GM18507 (cell line): ENCODE measurements at places on chromosomes 16 and 17.

- no peak for DNase-seq
Measured at GRCh38 chr16:70692873-70693671, 7.2 kb upstream of the MTSS2 start.

DNA sequence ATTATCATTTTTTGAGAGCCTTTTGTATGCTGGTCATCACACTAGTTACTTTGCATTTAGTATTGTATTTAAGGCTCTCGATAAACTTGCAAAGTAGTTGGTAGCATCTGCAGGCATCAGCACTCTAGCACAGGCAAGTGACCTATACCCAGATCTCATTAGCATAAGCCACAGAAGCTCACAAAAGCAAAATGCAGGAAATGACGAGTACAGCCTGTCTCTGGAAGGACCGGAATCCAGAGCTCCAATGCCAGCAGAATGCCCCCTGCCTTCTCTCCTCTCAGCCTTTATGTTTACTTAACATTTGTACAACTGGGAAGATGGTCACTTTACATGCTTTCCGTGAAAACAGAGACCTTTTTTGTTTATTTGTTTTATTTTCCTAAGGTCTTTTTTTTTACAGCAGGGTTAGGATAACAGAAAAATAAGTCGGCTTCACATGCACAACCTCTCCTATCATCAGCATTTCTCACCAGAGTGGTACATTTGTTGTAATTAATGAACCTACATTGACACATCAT is 45.4 kb upstream of the MYOCD start:
- DNase-seq, result no peak

GRCh38 chr16:69181-69580 is 3.2 kb downstream of the RHBDF1 start:
- no peak for DNase-seq

DNA sequence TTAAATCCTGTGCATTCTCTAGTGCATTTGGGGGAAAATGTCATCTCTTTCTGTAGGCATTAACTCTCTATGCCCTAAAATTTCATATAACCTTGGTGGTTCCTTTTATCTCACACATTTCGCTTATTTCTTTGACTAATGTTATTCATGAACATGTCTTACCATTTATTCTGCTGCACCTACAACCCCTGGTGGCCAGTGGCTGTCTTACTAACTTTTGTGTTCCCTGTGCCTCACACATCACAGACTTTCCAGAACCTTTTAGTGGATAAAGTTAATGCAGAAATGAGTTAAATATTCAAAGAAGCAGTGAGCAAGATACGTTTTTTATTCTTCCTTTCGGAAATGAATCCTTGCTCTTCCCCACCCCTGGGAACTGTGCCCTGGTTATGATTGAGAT is 111.9 kb downstream of the CDH13 start:
- no peak for DNase-seq

DNA sequence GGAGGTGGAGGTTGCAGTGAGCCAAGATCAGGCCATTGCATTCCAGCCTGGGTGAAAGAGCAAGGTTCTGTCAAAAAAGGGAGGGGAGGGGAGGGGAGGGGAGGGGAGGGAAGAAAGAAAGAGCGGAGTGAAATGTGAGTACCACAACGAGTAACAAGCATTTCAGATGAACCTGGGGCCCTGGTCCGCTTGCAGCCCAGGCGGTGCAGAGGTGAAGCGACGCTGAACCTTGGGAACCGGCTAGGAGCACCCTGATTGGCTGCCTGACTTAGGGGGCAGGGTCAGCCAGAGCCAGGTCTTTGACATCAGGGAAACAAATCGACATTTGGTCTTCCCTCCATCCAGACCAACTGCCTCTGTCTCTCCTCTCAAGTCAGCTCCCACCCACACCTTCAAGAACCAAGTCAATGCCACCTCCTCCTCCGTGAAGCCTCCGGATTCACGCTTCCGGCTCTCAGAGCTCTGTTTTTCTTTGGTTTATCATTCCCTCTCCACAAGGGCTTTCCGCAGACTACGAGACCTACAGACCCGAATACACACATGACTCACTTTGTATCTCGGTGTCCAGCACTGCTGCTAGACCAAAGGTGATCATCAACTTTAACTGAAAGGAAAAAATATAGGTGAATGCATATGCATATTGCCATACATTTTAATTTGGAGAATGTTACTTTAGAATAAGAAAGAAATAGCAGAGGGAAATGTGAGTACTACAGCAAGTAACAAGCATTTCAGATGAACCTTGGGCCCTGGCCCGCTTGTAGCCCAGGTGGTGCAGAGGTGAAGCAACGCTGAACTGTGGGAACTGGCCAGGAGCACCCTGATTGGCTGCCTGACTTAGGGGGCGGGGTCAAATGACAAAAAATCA is 19.3 kb downstream of the OR1F1 start:
- DNase-seq, result no peak

DNA sequence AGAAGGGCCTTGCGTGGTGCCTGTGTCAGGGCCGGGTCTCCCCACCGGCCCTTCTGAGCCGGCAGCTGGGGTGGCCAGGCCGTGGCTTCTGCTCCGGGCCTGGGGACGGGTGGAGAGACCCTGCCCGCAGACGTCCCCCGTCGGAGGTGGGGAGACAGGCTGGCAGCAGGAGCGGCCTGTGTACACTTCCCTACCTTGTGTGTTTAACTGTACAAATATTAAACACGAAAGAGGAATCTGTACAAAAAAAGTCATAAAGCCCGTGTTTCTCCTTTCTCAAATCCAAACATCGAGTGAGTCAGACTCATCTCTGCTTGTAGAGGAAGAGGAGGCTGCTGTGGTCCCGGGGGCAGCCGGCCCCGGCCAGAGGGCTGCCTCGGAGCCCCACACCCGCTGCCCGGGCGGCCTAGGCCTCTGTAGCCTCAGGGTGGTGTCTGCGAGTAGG is 2.0 kb downstream of the CACNA1H start:
- DNase-seq, result no peak

GRCh38 chr16:57994778-57995177 is 5.7 kb downstream of the ZNF319 start:
- DNase-seq, result no peak
